ENCODE measurements at places on chromosomes 7 and 10.

GRCh38 chr10:78547397-78547796, 513.7 kb downstream of the RPS24 start:
- no peak for DNase-seq

DNA sequence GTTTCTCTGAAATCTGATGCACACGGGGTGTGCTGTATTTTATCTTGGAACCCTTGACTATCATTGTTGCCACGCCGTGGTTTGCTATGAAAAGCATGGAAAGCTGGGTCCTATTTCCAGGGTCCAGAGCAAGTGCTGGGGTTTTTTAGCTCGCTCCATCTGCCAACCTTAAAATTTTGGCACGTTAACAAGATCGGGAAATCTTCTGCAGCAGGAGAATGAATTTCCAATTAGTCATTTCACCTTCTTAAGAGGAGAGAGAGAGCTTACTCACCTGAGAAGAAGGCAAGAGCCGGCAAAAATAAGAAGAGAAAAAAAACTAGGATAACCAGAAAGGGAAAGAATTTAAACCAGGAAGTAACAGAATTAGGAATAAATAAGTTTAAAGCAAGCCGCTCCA, 223.6 kb upstream of the CELF2 start:
- DNase-seq, result no peak

- no peak for DNase-seq
Measured at GRCh38 chr10:73871295-73872189, 2.8 kb downstream of the CAMK2G start.

GRCh38 chr7:73507556-73507955, 14.5 kb downstream of the BAZ1B start:
- DNase-seq, result no peak

DNA sequence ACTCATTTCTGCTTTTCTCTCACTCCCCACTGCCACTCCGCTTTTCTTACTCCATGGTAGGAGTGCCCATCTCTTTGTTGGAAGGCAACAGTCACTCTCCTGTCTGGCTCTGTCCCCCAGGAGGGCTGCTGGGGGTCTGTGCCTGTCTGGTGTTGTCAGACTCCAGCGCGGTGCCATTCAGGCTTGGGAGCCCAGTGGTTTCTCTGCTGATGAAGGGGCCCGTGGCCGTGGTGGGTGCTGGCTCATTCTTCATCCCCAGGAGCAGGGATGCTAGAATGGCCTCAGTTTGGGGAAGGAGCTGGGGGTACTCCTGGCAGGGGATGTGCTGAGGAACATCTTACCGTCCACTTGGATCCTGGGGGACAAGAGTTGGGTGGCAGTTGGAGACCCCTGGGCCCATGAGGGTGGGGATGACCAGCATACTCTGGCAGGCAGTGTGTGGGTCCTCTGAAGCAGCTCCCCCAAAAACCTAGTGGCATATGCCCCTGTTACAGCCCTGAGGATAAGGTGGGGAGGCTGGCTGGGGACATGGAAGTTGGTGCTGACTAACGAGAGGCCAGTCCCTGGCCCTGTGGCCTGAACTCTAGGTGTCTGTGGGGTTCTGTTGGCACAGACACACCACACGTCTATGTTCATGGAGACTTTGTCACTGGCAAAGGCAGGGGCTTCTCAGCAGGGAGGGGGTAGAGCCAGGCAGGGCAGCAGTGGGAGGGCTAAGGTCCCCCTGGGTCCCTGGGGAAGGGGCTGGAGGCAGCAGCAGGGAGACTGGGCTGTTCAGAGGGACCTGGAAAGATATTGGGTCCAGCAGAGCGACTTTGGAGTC, 102.8 kb upstream of the RET start:
- no peak for DNase-seq

DNA sequence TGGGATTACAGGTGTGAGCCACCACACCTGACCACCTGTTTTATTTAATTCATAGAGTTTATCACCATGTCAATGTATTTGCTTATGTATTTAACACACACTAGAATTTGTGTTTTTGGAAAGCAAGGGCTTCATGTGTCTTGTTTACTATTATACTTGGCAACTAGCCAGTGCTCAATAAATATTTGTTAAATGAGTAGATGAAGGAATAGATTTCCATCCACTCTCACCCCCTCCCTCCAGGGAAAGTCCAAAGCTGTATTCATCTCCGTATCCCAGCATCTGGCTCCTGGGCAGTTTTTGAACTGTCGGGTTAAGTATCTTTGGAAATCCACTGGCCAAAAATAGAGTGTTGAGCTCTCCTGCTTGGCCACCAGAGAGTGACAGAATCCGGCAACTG, 4.6 kb upstream of the RADIL start:
- DNase-seq, result no peak

GRCh38 chr7:142791502-142791901, 20.7 kb downstream of the PRSS2 start:
- no peak for DNase-seq

DNA sequence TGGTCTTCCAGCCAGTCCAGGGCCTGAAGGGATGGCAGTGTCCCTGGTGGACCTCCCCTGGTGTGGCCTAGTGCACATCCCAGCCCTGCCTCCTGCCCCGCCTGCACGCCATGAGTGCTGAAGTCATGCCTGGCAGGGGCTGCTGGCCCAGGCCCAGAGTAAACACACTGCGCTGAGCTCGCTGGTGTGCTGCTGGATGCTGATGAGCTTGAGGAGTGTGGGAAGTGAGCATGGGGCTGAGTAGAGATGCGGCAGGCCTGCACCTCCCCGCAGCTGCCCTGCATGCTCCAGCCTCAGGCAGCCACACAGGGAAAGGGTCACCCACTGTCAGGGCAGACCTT, 43.2 kb downstream of the HTRA1 start:
- DNase-seq, result no peak

- no peak for DNase-seq
Measured at GRCh38 chr10:61492364-61492995, 39.3 kb upstream of the TMEM26 start.

DNA sequence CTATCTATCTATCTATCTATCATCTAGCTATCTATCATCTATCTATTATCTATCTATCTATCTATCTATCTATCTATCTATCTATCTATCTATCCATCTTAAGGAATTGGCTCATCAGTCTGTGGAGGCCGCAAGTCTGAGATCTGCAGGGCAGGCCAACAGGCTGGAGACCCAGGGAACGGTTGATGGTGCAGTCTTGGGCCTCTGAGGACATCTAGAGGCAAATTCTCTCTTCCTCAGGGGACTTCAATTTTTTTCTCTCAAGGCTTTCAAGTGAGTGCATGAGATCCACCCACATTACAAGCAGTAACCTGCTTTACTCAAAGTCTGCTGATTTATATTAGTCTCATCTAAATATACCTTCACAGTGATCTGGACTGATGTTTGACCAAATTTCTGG, 197.0 kb downstream of the GLRX3 start:
- no peak for DNase-seq

- no peak for DNase-seq
Measured at GRCh38 chr7:3280445-3280844, 20.6 kb upstream of the SDK1 start.

DNA sequence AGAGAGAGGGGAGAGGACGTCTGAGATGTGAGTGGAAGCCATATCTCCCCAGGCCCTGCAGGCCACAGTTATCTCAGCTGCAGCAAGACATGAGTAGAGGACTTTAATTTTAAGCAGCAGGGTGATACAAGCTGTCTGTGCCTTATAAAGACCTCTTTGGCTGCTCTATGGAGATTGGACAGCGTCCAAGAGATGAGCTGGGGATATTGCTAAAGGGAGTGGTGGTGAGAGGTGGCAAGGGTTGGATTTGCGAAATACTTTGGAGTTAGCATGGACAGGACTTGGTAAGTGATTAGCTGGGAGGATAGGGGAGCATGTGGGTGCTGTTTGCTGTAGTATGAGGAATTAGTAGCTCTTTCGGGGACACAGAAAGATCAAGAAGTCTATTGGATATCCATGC, 191.8 kb downstream of the CACNB2 start:
- no peak for DNase-seq

DNA sequence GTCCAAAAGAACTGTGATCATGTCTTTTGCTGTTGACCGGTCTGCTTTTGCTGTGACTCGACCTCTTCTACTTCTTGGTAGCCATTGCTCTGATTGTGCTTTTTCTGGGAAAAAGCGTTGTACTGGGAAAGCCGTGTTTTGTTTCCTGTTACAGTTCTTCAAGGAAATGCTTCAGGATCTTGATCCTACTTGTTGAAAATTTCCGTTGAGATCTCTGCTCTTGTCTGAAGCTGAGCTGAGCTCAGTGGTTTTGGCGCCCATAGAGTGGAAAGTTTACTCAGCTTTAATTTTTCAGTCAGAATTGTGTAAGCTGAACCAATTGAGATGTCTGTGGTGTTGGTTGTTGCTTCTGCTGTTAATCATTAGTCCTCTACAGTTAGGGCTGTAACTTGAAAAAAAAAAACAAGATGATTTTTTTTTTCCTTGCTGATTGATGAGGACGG, 302.2 kb downstream of the CCDC3 start:
- no peak for DNase-seq

GRCh38 chr7:126529254-126529653, 723.5 kb downstream of the GRM8 start:
- no peak for DNase-seq

GRCh38 chr10:124745673-124746072, 1.5 kb upstream of the FAM53B start:
- DNase-seq, result no peak
